ENCODE measurements at places on chromosomes 2 and 18. TPM values are rescaled to one million over a fixed set of nuclear protein-coding genes. Genes with fewer than 3 reads are reported as not detected.

The GCG gene
- not detected for total RNA-seq

The EEF1B2 gene
- total RNA-seq, result 365 TPM

The CDK5R2 gene
- total RNA-seq, result not detected

The HOXD9 gene
- 7.0 TPM for total RNA-seq

The IL36RN gene
- total RNA-seq, result not detected

The DNAJC5G gene
- total RNA-seq, result not detected

The MAB21L4 gene
- not detected for total RNA-seq

The GDF7 gene
- not detected for total RNA-seq

The ALK gene
- total RNA-seq, result not detected

The STRN gene
- 12.1 TPM for total RNA-seq

The CYS1 gene
- 7.1 TPM for total RNA-seq

The C1GALT1C1L gene
- total RNA-seq, result not detected

The AQP12A gene
- total RNA-seq, result not detected

Measured in GM23248 (cell line).